BE2C (cell line): ENCODE measurements at places on chromosomes 12 and 14.

DNA sequence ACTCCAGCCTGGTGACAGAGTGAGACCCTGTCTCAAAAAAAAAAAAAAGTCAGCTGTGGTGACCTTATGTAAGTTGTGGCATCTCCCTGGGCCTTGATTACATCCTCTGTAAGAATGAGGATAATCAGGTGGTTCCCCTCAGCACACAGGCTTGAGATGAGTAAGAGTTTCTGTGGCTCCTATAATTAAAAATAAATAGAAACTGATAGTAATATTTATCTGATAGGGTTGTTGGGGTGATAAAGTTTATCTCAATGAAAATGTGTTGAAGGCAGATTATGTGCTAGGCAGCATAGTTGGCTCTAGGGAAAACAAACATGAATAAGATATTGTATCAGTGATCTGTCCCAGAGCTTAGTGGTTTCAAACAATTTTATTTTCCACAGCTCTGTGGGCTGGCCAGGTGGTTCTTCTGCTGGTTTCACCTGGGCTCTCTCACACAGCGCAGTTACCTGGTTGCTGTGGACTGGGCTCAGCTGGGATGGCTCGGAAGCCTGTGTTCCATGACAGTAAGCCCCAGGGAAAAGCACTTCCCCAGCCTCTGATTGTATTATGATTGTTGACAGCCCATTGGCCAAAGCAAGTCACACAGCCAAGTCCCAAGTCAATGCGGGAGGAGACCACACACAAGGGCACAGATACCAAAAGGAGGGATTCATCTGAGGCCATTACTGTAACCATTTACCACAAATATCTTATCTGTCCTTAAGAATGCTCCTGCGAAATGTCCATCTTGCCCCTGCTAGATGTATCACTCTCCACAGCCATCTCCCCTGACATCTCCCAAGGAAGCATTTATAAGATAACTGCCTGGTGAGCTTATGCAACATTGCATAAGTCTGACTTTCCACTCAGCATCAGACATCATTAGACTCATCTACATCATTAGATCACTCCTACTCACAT is 151.7 kb downstream of the NUAK1 start:
- no peak for DNase-seq

- no peak for DNase-seq
Observed at GRCh38 chr12:57603815-57604453, 690 bp upstream of the DTX3 start.

- no peak for DNase-seq
Observed at GRCh38 chr14:52286661-52287649, 19.5 kb downstream of the PTGDR start.

DNA sequence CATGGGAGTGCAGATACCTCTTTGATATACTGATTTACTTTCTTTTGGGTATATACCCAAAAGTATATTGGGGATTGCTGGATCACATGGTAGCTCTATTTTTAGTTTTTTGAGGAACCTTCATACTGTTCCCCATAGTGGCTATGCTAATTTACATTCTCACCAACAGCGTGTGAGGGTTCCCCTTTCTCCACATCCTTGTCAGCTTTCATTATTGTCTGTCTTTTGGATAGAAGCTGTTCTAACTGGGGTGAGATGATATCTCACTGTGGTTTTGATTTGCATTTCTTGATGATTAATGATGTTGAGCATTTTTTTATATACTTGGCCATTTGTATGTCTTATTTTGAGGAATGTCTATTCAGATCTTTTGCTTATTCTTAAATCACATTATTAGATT is 44.1 kb upstream of the JDP2 start:
- DNase-seq = no peak

GRCh38 chr12:18153826-18154225 is 63.8 kb upstream of the RERGL start:
- no peak for DNase-seq

GRCh38 chr12:80551897-80552296 is 107.9 kb downstream of the PTPRQ start:
- no peak for DNase-seq

GRCh38 chr14:64929014-64929359 is 13.6 kb downstream of the GPX2 start:
- DNase-seq = no peak
